LHCN-M2 (cell line): ENCODE measurements at places on chromosomes 2 and 18.

- DNase-seq, result no peak
These were observed 4.0 kb downstream of the VWA3B start for GRCh38 chr2:98090951-98091350.

DNA sequence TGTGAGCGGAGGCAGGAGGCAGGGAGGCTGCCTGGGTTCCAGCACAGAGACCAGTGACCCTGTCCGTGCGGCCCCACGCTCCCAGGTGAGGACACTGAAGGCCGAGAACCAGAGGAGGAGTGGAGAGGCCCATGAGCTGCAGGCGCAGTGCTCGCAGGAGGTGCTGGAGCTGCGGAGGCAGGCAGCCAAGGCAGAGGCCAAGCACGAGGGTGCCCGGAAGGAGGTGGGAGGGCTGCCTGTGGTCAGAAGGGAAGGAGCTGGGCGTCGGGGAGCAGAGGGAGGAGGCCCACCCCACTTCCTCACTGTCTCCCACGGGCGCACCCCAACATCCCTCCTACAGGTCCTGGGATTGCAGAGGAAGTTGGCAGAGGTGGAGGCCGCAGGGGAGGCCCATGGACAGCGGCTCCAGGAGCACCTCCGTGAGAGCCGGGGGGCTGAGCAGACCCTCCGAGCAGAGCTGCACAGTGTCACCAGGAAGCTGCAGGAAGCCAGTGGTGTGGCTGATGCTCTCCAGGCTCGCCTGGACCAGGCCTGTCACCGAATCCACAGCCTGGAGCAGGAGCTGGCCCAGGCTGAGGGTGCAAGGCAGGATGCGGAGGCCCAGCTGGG, 33.0 kb upstream of the SNED1 start:
- no peak for DNase-seq

GRCh38 chr2:24888177-24888576, 31.9 kb downstream of the ADCY3 start:
- no peak for DNase-seq

GRCh38 chr2:10493634-10494281, 45.6 kb upstream of the ODC1 start:
- DNase-seq, result peak; percentile 53

- no peak for DNase-seq
These were observed 46.0 kb upstream of the STON1 start for GRCh38 chr2:48483916-48484315.

DNA sequence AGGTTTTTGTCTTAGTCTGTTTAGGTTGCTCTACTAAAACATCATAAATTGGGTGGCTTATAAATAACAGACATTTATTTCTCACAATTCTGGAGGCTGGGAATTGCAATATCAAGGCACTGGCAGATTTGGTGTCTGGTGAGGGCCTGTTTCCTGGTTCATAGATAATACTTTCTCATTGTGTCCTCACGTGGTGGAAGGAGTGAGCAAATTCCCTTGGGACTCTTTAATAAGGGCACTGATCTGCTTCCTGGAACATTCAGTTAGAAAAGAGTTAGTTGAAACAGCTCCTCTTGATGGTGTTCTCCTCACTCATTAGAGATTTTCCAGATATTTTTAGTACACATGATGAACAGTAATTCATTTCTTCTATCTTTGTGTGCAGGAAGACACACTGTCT, 22.3 kb downstream of the COL4A3 start:
- peak; percentile 22 for DNase-seq

DNA sequence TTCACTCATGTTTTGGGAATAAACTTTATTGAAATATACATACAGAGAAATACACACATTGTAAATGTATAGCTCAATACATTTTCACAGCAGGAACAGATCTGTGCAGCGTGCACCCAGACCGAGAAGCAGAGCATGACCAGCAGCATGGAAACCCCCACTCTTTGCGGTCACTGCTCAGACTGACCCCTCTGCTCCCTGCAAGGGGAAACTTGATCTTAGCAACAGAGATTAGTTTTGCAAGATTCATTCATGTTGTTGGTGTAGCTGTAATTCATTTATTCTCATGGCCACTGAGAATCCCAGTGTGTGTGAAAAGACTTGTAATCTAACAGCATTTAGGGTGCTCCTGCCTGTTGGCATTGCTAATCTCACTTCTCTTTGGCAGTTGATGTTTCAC, 35.2 kb downstream of the LPIN1 start:
- no peak for DNase-seq

- no peak for DNase-seq
These were observed 468.2 kb upstream of the HS6ST1 start for GRCh38 chr2:128786741-128787478.

DNA sequence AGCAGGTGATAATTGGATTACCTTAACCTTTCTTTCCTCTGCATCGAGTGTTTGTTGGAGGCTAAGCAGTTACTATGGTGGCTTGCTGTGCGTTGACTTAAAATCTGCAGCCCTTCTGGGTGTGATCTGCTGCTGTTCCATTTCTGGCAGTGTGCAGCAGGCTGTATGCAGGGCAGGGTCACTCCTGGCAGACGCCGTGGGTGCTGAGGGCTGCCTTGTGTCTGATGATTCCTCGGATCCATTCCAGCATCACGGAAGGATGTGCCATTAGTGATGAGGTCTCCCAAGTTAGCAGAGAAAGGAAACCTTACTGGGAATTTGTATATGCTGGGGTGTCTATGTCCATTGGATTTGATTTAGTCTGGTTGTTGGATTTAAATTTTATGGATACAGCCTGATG, 310.8 kb downstream of the AGAP1 start:
- DNase-seq, result no peak
